ENCODE measurements at places on chromosomes 3 and 15.

- DNase-seq: no peak
Observed at GRCh38 chr3:27779176-27779575, 57.1 kb upstream of the EOMES start.

DNA sequence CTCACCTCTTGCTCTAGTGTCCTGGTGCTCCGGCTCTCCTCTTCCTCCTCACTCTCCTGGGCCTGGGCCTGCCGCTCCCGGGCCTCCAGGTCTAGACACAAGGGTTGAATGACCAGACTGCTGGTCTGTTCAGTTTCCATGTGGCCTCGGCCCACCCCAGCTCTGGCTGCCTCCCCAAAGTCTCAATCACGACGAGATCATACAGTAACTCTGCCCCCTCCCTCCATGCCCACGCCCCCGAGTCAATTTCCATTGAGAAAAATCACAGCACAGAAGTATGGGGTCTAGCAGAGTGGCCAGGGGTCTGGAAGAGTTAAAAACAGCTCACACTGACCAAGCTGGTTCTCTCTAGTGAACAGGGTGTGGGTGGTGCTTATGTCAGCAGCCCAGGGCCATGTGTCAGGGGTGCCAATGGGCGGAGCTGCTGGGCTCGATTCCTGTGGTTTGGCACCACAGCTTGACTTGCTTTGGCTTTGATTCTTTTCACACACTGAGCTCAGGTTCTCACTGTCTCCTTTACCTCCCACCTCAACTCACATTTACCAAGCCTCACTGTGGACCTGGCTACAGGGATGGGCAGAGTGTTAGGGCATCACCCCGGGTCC, 6.9 kb downstream of the C15orf62 start:
- DNase-seq: no peak

GRCh38 chr3:194022052-194022451, 113.9 kb upstream of the HES1 start:
- DNase-seq: no peak

- DNase-seq: no peak
Observed at GRCh38 chr3:127954640-127955039, 39.6 kb downstream of the KBTBD12 start.

DNA sequence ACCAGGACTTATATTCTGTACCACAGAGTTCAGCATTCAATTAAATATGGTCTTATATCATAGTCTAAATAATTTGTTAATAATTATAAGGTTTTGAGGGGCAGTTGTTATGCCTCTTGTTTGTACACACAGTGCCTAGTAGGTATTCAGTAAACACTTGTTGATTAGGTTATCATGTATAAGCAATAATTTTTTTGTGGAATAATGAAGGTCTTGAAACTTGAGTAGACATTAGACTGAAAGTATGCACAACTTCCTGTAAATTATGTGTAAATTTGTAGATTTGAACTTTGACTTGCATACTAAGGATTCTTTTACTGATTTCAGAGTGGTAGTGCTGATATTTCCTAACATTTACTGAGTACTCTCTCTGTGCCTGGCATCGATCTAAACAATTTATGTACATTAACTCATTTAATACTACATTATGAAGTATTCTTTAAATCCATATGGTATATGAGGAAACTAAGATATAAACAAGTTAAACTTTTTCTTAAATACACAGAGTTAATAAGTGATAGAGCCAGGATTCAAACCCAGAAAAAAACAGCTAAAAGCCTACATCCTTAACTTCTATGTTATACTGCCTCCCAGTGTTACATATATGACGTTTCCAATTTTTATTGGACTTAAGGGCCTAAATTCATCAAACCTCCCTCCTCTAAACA, 65.1 kb downstream of the GLCE start:
- peak; percentile 10 for DNase-seq

GRCh38 chr3:31648286-31648968, 115.7 kb downstream of the STT3B start:
- DNase-seq: no peak

GRCh38 chr3:63679186-63679585, 26.7 kb downstream of the SNTN start:
- DNase-seq: no peak

- DNase-seq: no peak
Observed at GRCh38 chr15:45185903-45186770, 1.6 kb downstream of the SHF start.

DNA sequence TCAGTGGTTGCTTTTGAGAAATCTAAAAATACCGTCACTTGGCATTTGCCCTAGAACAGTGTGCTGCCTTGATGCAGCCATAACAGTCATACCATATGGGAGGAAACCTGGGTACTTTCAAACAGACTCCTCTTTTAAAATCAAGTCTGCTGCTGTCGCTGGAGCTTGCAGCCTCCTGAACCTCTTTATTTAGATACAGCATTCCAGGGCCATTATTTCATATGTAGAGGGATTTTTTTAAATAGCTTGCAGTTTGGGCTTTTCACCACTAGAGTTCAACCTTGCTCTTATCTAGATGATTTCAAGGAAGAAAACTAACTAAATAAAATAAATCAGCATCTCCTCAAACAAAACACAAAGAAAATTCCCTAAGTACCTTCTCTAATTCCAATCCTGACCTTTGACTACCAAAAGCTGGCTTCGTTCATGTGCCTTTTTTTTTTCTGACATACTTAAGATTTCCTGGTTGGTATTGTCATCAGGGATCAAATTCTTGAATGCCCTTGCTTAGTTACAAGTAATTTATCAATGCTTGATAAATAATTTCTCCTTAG, 111.6 kb downstream of the KBTBD8 start:
- DNase-seq: peak; percentile 43

DNA sequence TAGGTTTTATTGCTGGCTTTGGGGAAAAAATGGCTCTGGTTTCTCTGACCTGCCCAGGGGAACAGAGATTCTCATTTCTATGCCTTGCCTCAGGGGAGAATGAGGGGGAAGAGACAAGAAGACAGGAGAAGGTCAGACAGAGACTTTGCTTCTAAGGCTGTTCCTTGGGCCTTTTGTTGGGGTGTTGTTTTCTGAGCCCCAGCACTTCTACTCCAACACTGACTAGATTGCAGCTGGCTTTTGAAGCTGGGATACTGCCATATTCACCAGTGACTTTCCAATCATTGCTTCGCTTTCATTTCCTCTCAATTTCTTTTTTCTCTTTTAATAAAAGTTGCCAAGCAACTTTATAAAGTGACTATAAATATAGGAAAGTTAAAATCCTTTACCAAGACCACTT, 143.2 kb upstream of the ARHGEF26 start:
- DNase-seq: no peak

DNA sequence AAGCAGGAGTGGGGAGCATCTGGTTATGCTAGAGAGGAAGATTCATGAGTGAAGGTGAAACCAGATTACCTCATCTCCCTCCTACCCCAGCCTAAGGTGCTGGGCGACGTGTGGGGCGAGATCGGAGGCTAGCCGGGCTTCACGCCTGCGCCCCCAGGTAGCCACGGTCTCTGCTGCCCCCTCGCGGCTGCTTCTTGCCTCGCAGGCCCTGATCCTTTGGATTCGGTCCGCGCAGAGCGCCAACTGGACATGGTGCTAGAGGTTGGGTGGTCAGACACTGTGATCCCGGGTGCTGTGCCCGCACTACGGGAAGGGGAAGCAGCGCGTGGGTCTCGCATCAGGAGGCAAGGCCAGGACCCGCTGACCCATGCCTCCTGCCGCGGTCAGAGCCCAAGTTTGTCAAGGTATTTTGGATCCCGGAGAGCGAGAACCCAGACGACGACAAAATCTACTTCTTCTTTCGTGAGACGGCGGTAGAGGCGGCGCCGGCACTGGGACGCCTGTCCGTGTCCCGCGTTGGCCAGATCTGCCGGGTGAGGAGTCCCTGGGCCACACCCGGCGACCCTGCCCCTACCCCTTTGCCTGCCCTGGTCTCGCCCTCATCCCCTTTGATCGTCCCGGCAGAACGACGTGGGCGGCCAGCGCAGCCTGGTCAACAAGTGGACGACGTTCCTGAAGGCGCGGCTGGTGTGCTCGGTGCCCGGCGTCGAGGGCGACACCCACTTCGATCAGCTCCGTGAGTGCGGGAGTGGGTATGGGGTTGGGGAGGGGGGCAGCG, 4.2 kb downstream of the SEMA3B start:
- DNase-seq: peak; percentile 91

GRCh38 chr15:34812369-34812768, 17.0 kb upstream of the ACTC1 start:
- DNase-seq: no peak

GRCh38 chr3:169362868-169363267, 300.6 kb downstream of the MECOM start:
- DNase-seq: no peak

Measured in iPS-NIHi11 (cell line).